NCI-H2171 (cell line): ENCODE measurements at places on chromosomes 16 and 17.

DNA sequence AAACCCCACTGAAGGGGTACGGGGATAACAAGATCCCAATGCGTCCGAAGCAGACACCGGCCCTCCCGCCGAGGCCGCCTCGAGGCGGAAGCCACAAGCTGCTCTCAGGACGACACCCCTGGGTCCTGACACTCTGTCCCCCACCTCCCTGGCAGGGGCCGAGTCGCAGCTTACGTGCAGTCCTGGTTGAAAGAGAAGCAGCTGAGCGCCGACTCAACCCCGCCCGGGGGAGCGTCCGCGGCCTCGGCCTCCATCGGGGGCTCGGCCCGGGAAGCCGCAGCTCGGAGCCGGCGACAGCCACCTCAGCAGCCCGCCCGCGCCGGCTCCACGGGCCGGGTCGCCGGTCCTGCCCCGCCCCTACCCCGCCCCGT is at the start of gene WIPI1:
TSS of gene WIPI1 (minus strand) at position 329 of the 371 bp plus-strand sequence. CDS start at position 254, 75 bp downstream.
- no peak for DNase-seq

DNA sequence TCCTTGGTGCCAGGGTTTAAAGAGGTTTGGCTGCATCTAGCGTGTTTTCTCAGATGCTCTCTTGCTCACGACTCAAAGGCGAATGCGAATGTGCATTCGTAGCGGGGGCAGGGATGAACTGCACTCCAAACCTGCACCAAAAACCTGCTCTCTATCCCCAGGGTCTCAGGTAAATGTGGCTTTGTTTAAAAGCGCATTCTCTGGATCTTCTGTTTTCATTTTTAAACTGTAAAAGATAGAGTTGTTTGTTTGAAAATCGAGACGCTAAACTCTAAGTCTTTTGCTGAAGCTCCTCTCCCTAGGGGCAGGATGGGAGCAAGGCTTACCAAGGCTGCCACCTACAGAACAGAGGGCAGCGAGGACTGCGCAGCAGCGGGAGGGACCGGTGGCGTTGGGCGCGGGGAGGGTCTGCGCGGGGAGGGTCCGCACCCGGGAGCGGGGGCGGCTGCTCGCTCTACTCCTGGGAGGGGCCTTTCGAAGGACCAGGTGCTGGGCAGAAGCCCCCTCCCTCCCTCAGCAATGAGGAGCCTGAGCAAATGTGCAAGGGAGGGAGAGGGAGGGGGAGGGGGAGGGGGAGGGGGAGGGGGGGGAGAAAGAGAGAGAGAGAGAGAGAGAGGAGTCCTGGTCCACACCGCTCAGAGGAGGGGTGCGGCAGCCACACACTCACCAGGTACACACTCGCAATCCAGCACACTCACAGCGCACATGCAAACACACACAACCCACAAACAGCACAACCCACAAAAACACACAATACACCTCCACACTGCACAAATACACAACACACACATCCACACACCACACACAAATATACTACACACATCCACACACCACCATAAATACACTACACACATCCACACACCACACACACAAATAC is 142.8 kb downstream of the GRIN2A start:
- peak; percentile 3 for DNase-seq

DNA sequence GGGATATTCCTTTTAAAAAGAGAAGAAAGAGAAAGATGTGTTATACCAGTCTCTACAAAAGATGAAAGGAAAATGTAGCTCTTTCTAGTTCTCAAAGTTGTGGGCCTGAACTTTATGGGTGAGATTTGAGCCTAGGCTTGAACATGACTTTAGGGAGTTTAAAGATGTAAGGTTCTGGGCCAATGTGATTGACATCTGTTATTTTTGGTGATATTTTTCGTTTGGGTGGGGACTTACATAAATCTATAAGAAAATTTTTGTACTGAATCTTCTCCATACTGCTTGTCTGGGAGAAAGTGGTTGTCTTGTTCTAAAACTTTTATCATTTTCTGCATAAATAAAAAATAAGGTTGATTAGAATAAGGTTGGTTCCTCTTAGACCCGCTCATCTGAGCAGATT is 4.8 kb downstream of the PRKCA start:
- no peak for DNase-seq

- DNase-seq = peak; percentile 20
Measured at GRCh38 chr16:11621920-11622651, 35.4 kb upstream of the LITAF start.

DNA sequence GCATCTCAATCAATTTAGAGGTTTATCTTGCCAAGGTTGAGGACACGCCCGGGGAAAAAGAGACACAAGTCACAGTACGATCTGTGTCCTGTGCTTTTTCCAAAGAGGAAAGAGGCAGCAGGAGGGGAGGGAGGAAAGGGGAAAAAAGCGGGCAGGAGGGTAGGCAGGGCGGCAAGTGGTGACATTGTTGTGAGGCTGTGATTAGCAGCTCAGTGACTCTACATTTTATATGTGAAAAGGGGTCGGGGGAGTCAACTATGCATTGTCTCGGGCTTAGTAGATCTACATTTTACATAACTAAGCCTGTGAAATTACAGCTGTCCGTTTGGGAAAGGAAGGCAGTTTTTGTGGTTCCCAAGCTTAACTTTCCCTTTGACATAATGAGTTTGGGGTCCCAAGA is 22.2 kb upstream of the RIPOR1 start:
- DNase-seq = no peak

DNA sequence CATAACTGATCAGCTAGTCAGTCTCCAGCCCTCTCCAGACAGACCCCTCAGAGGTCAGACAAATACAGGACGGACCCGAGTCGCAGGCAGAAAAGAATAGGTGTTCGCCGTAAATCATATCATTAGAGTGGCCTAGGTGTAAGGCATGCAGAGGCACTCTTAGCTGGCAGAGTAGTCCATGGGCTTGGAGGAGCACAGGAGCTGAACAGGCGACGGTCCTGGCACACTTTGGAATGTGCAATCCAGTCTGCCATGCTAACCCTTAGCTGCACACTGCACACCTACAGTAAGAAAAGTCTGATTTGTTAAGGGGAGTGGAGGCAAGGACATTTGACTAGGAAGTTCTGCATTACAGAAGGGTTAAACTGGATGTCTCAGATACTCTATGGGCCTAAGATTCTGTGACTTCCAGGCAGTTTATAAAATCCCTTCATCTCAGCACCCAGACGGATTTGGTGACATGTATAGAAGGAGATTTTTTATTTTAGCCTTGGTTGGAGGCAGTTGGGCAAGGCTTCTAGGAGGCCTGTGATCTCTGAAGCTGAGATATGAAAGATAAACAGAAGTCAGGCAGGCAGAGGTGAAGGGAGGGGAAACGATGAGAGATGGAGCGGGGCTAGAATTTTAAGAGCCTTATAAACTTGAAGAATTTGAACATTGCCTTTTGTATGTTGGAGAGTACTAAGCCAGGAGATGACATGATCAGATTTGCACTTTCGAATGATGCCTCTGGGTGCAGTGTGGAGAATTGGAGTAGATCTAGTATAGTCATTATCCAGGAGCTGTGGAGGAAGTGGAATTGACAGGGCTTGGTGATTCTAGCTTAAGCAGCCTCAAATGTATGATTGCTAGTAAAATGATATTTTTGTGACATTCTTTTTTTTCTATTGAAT is 34.6 kb upstream of the SLC5A11 start:
- no peak for DNase-seq

DNA sequence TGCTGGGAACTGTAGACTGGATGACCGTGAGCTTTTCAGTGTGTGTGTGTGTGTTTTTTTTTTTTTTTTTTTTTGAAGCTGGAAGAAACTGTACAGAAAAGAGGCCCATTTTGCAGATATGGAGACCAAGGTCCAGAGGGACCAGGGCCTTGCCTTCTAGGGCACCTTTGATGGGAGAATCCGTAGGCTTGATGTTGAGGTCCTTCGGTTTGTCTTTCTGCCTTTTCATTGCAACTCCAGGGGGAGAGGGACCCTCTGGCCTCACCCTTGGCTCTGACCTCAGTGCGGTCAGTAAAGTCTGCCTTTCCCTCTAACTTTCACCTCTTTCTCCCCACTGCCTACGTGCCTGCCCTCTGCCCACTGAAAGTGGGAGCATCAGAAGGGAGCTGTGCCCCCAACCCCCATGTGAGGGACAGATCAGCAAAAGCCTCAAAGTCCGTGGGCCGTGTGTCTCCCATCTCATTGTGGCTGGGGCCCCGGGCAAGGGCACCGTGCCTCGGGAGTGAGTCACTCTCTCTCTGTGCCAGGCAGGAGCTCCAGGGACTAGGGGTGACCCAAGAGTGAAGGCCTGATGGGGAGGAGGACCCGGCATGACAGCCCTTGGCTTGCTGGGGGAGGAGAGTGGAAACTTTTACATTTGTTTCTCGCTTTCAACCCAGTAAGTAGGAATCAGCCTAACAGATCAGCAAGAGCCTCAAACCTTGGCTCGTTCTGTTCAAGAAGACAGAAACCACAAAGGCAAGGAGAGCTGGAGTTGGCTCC is 123.6 kb downstream of the CMIP start:
- no peak for DNase-seq

- no peak for DNase-seq
Measured at GRCh38 chr16:87350681-87351319, 32.8 kb downstream of the FBXO31 start.

DNA sequence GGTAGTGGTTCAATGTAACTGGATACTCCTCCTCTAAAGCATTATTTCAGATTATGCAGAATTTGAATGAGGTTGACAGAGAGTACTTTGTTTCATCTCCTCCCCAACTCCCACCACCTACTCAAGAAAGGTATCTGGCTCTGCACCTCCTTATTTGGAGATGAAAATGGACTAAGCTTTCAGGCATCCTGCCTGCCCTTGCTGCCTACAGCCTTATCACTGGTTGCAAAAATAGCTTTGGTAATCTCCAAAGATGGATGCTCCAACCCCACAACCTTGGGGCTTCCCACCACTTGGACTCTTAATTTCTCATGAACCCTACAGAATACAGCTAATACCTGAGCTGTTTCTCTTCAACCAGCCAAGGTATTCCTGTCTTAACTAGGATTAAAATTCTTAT is 45.3 kb upstream of the CORO6 start:
- DNase-seq = no peak

- DNase-seq = no peak
Measured at GRCh38 chr16:82070656-82071369, 35.8 kb downstream of the HSD17B2 start.

DNA sequence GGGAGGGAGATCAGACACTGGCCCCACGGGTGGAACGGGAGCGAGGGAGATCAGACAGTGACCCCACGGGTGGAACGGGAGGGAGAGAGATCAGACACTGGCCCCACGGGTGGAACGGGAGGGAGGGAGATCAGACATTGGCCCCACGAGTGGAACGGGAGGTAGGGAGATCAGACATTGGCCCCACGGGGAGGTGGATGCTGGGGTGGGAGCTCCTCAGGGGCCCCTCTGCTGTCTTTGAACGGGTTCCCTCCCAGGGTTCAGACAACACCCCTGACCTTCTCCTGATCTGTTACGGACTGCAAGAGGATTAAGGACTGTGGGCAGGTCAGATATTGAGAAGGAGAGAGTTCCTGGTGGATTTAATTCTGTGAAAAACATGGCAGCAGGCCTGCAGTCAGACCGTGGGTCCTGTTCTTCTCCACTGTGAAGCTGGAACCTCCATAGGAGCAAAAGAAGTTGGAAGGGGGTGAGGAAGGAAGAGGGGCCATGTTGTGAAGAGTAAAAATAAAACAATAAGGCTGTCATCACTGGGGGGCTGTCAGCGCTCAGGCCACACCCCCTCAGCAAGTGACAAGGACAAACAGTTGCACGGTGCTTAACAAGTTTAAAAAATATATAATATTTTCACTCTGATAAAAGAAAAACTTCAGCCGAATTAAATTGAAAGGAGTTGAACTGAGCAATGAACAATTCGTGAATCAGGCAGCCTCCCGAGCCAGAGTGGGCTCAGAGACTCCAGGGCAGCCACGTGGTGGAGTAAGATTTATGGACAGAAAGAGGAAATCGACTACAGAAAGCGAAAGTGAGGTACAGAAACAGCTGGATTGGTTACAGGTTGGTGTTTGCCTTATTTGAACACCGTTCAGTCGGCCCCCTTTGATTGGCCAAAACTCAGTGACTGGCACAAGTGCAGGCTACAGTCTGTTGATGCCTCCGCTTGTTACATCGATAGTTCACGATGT is 348.7 kb upstream of the TNRC6C start:
- DNase-seq = no peak

DNA sequence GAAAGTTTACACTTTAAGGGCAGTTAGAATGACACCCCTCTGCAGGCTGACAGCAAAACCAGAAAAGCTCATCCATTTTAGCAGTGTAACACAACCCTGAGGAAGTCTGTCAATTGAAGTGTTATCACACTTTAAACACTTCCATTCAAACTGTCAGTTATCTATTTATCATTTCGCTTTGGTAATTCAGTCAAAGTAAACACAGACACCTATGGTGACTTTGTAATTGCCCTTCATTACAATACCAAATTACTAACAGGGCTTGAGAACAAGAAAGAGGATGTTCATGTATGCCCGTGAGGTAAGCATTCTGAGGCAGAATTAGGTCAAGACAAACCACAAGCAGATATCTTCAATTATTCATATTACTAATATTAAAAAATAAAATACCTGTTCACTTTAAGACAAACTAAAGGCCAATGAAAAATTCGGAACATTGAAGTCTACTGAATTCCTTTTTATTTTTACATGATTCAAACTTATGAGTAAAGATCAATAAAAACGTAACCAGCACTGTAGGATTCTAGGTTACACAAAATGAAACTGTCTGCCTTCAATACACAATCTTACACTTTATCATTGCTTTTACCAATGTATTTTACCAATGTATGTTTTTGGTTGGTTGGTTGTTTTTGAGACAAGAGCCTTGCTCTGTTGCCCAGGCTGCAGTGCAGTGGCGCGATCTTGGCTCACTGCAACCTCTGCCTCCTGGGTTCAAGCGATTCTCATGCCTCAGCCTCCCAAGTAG is 57.1 kb downstream of the BRIP1 start:
- DNase-seq = no peak

- DNase-seq = no peak
Measured at GRCh38 chr17:28959471-28959871, 8.2 kb upstream of the PHF12 start.

DNA sequence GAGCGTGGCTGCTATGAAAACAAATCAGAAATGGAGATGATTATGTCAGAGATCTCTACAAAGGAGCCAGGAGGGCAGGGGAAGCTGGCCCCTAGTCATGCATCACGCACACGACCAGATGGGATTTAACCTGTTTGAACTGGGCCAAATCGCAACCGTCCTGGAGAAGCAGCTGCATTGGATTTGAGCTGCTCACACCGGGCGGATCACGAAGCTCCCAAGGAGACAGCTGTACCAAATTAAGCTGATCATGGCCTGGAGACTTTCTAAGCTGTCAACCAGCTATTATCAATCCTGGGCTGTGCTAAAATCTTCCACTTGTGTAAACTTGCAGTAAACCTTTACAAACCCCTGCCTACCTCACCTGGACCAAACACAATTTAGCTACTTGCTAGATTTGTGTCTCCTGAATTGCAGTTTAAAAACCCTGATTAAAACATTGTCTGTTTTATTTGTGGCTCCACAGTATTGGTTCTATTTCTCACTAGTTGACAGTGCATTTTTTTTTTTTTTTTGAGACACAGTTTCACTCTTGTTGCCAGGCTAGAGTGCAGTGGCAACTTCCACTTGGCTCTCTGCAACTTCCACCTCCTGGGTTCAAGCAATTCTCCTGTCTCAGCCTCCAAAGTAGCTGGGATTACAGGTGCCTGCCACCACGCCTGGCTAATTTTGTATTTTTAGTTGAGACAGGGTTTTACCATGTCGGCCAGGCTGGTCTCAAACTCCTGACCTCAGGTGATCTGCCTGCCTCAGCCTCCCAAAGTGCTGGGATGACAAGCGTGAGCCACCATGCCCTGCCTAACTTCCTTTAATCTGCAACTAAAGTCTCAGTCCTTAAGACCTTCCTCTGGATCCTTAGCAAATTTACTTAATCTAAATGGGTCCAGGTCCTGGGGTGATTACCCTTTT is 98.3 kb upstream of the GRIN2A start:
- no peak for DNase-seq

GRCh38 chr17:35170968-35171771 is 23.0 kb downstream of the SLC35G3 start:
- DNase-seq = no peak
